SK-MEL-5 (cell line): ENCODE measurements at places on chromosomes 1 and 21.

DNA sequence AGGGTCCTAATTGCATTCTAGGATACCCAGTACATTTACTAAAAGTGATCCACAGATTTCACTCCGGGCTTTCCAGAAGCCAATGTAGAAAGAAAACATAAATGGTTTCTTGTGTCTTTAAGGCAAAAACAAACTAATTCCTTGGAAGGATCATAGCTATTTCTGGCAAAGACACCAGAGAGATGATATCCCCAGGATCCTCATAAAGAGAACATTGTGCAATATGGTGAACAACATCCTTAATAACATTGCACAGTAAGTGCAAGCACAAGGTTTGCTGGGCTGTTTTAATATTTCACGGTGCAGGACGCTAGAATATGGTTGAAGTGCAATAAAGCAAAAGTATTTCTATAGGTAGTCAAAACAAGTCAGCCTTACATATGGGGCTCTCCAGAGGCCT lies 83.0 kb downstream of the NTPCR start:
- no peak for DNase-seq

DNA sequence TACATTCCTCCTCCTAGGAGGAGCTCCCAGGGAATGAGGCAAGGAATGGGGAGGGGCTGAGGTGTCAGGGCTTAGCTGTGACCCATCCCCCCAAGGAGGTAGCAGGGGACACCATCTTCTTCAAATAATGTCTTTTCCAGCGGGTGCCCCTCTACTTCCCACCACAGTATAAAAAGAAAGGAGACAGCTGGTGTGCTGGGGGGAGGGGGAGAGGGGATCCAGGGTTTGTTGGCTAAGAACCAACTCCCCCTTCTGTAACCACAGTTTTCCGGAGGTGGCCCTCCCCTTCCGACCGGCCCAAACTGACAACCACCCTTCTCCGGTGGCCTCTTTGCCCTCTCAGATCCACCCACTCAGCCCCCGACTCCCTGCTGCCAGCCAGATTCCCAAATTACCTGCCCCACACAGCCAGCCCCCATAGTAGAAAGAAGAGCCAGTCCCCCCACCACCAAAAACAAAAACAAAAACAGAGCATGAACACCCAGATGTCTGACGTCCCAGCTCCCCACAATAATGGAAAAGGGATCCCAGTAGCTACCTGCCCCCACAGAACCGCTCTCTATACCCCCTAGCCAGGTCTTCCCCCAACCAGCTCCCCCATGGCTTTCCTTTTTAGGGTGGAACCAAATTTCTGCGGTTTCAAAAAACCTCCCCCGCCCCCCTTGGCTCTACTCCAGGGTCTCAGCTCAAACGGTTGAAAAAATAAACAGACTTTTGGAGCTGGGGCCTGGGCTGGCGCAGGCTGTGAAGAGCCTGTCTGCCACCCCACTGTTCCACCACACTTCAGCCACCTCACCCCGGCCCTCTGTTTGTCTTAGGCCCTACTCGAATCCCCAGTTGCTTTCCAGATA lies 2.1 kb downstream of the ARHGEF2 start:
- DNase-seq: no peak

- peak; percentile 51 for DNase-seq
Measured at GRCh38 chr1:156618853-156619581, at the start of gene HAPLN2. Gene HAPLN2 (plus strand): TSS chr1:156619415. CDS start chr1:156623491, 4,076 bp downstream.

- DNase-seq: no peak
Measured at GRCh38 chr21:46210378-46211136, 18.0 kb downstream of the LSS start.

GRCh38 chr1:160748181-160748877 lies 9.3 kb downstream of the SLAMF7 start:
- peak; percentile 66 for DNase-seq
